ENCODE measurements at places on chromosomes 3 and 15.

DNA sequence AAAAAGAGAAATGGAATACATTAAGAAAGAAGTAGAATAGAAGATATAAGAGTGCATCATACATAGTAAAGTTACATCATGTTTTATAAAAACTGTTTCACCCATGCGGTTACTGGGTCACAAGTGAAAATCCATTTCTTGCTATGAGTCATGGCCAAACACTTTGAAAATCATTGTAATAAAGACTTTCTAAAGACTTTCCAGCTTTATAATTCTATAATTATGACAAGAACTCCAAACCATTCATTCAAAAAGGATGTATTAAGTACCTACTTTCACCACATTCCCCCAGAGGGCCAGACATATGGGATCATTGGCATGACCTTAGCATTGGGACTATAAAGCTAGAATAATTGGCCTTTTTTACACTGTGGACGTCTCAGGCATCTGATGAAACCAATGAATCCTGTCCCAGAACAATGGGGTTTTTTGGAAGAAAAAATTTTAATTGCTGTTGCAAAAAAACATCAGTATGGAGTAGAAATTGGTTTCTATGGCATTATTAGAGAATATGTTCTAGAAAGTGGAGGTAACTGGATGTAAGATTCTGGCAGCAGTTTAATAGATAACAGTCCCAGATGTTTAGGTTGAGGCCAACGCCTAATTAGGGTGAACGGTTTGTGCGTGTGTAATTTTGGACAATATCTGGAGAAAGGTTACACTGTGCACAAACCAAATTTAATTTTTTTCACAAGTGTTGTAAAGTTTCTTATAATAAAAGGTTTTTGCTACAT, 3.3 kb upstream of the SKIC8 start:
- no peak for DNase-seq

DNA sequence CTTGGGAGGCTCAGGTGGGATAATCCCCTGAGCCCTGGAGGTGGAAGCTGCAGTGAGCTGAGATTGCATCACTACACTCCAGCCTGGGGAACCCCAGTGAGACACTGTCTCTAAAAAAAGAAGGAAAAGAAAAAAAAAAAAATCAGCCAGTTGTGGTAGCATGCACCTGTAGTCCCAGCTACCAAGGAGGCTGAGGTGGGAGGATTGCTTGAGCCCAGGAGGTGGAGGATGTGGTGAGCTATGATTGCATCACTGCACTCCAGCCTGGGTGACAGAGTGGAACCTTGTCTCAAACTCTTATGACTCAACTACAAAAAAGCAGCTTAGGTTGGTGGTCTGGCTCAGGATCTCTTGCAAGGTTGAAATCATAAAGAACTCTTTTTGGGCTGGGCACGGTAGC, 19.3 kb upstream of the GPX1 start:
- no peak for DNase-seq

GRCh38 chr15:37698679-37699078, 235.8 kb upstream of the TMCO5A start:
- no peak for DNase-seq

DNA sequence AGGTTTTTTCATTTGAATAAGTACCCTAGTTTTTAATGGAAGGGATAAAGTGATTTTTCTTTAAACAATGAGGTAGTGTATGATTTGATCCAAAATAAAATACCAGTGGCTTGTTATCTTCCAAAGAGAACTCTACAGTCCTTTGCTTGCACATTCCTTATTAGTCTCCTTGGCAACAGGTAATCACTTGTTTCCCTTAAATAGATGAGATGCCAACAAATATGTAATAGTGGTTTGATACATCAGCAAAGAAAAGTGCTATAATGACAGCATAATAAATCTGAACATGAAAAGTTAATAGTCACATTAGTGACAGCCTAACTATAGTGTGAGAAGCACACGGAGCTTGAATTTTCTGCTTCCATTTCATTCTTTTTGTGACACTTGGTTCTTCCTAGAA, 360.2 kb downstream of the ZNF385D start:
- DNase-seq: no peak

GRCh38 chr3:42081838-42082473, 9.2 kb upstream of the TRAK1 start:
- DNase-seq: no peak

DNA sequence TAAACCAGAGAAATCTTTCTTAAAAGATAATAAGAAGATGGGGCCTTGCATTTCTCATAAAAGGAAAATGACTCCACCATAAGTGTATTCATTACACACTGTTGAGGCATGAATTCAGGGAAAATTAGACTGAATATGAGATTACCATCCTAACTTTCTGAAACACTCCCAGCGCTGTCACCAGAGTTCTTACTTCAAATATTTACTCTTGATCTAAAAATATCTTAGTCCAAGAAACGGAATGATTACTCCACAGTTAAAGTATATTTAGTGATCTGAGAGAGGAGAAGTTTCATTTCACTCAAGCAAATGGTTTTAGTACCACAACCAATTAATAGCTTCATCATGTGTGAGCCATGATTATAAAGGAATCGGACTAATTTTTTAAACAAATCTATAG, 300.3 kb downstream of the ZBTB20 start:
- no peak for DNase-seq

DNA sequence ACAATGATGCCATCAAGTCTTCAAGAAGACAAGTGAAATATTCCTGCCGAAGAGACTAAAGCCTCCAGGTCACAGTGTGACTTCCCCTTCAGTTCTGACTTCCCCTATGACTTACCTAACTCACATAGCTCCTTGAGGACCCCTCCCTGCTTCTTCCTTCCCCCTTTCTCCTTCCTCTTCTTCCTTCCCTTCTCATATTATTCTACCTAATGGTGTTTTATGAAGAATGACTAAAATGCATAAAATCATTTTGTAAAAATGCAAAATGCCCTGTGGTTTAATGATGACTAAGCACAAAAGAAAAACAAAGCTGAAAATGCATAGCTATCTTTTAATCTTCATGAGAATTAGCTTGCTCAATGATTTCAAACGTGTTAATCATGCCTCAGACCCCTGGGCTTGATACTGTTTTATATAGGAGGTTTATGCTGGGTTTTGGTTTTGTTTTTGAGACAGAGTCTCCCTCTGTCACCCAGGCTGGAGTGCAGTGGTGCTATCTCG, 26.1 kb upstream of the TM4SF4 start:
- no peak for DNase-seq

GRCh38 chr15:79874242-79874641, 22.6 kb downstream of the MTHFS start:
- no peak for DNase-seq

- no peak for DNase-seq
Observed at GRCh38 chr3:8972639-8973038, 9.4 kb upstream of the RAD18 start.

DNA sequence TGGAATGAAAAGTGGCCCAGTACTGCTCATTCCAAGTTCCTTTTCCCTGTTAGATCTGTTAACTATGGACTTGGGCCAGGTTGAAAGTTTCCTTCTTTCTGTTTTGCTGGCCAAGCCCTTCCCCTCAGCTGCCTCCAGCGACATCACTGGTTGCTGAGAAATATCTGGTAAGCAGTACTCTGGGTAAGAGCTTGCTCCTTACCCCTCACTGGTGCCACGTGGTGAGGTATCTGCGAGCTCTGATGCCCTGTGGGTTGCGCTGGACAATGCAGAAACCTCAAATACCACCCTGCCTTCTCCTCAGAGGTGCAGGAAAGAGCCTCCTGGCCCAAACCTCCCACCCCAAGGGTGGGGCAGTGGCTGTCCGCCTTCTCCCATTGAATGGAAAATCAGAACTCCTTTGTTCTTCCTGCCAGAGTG, 42.9 kb upstream of the APH1B start:
- no peak for DNase-seq

DNA sequence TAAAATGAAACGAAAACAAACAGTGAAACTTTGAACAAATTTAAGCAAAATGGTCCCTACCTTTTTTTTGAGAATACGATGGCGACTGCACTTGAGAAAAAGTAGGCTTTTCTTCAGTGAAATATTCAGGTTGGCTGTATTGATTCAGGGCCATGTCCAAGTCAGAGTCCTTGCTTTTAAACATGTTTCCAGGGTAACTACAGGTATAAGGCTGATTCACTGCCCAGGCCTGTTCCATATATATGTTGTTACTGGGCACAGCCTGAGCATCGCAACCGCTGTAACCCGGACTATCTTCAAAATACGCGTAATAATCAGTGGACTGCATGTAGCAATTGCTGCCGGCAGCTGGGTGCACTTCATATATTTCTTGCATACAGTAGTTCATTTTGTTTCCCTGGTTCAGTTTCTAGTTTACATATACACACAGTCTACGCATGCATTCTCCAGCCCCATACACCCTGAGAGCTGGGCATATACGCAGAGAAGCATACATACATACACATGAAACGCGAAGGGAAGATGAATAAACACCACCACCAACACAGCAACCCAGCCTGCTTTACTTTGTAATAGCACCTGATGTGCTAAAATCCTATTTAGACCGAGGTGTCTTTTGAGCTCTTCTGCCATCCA, 220.0 kb downstream of the NR1D2 start:
- DNase-seq: no peak

GRCh38 chr3:142644502-142644901, 48.3 kb downstream of the PLS1 start:
- no peak for DNase-seq

- DNase-seq: no peak
Observed at GRCh38 chr3:11307830-11308432, 35.7 kb downstream of the ATG7 start.

Data from NCI-H446 treated with DMSO at 0.1 percent for 48 hours (cell line).